Stimulated activated CD4-positive, alpha-beta T cell treated with anti-CD3 and anti-CD28 coated beads, Interleukin-15, amount 100 ng/mL, for 48 hours (primary cell): ENCODE measurements at places on chromosomes 5 and 9.

- DNase-seq: no peak
Observed at GRCh38 chr9:93084471-93084881, 11.5 kb upstream of the CARD19 start.

DNA sequence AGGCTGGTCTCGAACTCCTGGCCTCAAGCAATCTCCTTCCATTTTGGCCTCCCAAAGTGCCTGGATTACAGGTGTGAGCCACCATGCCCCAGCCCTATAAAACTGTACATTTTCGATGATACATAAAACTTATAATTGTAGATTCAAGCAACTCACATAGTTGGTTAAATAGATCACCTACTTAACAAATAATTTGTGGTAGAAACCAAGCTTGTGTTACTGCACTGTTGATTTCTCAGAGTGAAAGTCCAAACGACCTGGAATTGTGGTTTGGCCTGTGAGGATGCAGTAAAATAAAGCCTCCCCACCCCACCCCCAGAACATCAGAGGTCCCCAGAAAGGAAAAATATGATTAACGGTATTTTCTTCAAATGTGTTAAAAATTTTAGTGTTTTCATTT lies 92.7 kb downstream of the TRIO start:
- no peak for DNase-seq

DNA sequence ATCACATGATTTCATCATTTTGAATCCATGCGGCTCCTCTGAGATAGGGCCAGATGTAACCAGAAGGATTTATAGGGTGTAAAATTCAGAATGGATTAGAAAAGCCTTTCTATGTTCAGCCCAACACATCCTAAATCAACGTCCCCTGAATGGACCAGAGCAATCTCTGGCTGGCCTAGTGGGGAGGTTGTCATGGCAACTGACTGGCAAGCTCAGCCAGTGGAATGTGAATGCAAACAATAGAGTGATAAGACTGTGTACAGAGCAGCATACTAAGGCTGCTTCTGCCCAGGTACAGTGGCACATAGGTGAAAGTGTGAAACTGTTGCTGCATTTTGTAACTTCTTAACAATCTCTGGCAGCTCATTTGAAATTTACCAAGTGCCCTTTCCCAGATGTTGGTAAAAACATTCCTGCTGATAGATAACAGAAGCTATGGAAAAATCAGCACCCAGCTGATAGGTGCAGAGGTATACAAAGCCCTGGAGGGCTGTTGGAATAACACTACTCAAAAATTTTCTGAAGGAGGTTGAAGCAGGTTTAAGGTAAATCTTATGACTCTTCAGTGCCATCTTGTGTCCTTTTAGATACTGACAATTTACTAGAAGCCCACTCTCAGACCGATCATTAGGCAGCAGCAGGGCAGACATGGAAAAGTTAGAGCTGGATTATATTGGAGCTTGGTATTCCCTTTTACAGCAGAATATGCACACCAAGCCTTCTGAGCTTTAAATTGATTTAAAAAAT lies 267.2 kb downstream of the RAB3C start:
- DNase-seq: no peak

DNA sequence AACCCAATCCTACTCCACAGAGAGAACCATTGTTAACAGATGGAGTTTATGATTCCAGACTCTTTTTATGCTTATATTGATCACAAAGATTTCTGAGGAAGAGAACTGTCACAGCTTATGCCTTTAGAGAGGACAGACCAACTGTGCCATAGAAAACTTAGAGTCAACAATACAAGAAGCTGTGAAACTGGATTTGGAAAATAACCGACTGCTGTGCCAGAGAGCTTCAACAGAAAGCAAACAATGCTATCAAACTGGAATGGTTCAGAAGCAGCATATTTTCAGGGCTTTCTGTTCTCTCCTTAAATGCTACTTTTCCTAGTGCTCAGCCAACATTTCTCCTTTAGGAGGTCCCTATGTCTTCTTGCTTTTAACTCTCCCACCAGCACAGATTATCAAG lies 5.0 kb downstream of the DCTN4 start:
- no peak for DNase-seq

- no peak for DNase-seq
Observed at GRCh38 chr9:36818242-36818938, 215.7 kb downstream of the PAX5 start.

DNA sequence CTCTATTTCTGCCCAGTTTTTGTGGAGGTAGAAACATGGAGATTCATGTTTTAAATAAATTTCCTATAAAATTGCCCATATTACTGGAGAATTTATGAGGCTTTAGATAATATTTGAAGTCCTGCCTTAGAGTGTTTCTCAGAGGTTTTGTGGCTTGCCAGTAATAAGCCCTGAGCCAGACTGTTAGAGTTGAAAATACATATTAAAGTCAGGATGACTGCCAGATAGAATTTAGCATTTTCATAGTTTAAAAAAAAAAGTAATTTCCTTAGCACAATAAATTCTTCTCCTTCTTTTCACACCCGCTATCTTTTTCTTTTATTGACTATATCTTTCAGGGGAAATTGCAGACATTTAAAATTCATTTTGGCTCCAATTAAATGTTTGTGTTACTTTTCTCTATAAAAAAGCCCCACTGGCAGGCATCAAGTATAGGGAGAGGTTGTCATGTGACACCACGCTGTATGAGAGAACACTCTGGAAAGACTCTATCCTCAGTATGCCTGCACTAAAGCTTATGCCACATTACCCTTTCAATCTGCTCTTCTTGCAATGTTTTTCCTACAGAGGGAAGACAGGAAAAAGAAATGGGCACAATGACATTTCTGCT lies 135.2 kb downstream of the MPDZ start:
- DNase-seq: no peak

DNA sequence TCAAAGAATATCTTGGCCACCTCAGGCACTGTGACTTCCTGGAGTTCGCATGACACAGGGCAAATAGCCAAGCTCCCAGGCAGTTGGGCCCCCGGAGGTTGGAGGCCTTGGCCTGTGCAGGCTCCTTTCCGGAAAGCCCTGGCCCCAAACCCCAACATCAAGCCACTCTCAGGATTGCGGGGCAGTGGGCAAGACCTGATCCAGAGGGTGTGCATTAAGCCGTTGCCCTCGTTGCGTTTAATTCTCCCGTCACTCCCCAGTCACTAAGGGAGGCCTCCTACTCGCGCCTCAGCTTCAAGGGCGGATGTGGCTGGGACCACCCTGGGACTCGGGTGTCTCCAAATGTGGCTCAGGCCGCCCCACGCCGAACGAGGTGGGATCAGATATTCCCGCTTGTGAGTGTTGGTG lies 60.1 kb downstream of the TMEM174 start:
- no peak for DNase-seq

GRCh38 chr5:87121304-87122150 lies 146.2 kb upstream of the RASA1 start:
- peak; percentile 19 for DNase-seq

- no peak for DNase-seq
Observed at GRCh38 chr9:121599872-121600585, 51.4 kb upstream of the DAB2IP start.

GRCh38 chr5:168879929-168880328 lies 300.8 kb upstream of the PANK3 start:
- no peak for DNase-seq

DNA sequence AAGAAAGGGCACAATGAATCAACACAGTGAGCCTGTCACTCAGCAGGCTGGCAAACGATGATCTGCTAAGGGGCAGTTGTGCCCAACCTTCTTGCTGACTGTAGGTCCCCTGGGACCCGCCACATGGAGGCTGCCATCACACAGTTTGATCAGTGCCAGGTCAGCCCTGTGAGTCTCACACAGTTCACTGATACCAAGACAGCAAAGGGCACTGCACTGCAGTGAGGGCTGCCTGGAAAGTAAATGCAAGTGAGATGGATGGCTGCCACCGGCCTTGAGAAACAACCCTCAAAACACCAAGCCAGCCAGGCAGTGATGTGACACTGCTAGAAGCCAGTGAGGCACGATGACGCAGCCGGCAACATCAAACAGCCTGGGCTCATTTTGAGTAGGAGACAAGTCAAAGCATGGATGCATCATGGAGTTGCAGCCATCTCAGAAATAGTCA lies 30.3 kb downstream of the FOXD1 start:
- DNase-seq: no peak

- DNase-seq: no peak
Observed at GRCh38 chr9:38227656-38228055, 158.6 kb upstream of the SHB start.

DNA sequence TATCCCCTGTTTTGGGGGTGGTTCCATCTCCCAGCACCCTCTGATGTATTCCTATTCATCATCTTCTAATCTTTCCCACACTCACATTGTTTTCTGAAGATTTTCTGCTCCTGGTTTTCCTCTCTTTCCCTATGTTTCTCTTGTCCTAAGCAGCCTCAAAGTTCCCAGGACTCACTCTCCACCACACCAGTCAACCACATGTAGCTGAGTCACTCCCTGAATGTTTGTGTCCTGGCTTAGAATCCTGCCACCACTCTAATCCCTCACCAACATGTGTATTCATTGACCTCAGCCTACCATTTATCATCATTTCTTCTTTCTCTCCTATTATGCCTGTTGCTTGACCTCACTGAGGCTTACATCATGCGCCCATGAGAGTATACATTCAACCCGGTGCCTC lies 282.4 kb upstream of the ADAMTS16 start:
- no peak for DNase-seq

DNA sequence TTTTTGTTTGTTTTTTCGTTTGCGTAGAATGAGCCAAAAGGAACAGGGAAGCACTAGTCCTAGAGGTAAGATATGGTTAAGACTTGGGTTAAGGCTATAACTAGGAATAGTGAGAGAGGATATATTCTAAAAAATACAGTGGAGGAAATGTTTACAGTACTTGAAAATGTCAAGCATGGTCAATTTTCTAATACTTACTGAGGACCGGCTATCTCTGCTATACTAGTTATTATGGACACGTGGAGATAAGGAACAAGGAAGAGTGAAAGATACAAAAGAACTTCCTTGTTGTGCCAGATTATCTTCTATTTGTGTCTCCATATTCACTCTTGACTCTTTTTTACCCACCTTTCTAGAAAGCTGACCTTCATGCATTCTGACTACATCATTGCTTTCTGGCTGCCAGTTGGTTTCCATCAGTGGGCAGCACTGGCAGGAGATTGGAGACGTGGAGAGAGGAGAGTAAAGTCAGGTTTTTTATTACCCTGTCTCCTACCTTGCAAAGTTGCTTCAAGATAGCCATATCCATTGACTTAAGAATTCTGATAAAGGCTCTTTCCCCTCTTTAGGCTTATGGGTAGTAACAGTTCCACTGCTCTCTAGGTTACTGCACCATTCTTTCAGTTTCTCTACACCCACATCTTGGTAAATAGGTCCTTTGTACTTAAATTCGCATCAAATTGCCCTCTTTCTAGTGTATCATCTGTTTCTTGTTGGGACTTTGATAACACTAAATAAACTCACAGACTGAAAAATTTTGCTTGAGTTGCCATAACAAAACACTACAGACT lies 9.0 kb upstream of the RFX3 start:
- DNase-seq: no peak

GRCh38 chr5:134106991-134107701 lies 7.3 kb upstream of the TCF7 start:
- DNase-seq: no peak

GRCh38 chr9:77454663-77455062 lies 193.5 kb downstream of the GNA14 start:
- DNase-seq: no peak

DNA sequence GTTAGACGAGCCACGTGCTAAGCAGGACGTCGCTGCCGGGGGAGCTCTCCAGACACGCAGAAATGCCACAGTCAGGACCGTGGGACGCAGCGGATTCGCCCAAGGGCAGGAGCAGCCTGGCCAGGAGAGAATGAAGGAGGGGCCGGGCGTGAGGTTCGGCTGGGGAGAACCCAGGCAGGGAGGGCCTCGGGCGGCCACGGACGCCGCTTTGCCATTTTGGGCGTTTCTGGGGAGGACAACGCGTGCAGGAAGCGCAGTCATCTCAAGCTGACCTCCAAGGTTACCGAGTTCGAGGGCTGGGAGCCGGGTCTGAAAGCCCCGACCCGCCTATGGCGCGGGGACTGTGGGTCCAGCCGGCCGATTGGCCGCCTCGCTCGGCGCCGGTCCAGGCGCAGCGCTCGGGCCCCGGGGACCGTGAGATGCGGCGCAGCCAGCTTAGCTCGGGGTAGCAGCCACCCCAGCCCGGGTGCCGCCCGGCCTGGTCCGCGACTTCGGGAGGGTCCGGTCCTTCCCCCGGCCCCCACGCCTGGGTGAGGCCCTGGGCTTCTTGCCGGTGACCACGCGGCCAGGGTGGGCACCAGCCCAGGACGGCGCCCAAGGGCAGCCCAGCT lies 760 bp upstream of the MAN1B1 start:
- peak; percentile 20 for DNase-seq

DNA sequence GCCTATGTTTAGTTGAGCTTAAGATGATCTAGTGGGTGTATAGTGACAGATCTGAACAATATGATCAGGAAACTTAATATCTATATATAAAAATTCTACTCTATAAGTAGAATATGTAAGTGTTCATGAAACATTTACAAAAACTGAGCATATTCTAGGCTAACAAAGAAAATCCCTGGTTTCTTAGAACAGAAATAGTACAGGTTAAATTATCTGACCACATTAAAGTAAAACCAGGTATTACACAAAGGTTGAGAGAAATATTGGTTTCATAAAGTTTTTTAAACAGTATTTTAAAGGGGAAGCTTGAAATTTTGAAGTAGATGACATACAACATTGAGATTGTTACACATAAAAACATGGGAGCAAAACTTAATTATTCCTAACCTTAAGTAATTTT lies 39.3 kb downstream of the LRRC70 start:
- no peak for DNase-seq

DNA sequence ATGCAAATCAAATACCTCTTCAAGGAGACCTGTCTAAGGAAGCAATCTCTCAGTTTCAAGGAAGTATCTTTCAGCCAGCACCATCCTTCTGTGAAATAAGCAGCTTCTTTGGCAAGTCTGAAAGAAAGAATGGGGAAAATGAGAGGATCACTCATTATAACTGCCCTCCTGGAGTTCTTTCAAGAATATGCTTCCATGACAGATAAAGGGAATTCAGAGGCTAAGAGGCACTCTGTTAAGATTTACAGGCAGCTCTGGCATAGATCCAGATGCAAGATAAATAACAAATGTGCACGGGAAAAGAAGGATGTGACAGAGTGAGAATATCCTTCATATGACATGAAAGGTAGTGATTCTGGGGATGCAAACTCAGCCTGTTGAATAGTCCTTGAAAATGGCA lies 348.2 kb upstream of the CCNG1 start:
- DNase-seq: no peak

DNA sequence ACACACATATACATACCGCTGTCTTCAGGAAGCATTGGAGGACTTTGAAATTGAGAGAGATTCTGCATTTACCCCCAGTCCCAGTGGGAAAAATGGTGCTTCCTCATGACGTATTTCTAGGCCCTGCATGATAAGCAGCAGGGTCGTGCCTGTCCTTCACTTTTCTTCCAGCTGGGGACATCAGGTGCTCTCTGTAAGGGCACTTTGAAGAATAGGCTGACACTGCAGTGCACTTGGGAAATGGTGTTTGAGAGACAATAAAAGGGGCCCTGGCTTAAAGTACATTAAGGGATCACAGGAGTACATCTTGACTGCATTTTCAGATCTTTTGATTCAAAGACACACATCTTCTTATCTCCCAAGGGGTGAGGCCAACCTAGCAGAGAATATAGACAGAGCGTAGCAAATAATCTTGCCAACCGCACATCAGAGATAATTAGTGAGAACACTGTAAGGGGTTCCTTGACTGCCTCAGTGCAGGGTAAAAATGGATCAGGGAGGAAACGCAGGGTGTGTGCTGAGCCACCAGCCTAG lies 437.9 kb downstream of the CSNK1G3 start:
- DNase-seq: no peak
